ENCODE measurements at places on chromosomes 5 and 9.

DNA sequence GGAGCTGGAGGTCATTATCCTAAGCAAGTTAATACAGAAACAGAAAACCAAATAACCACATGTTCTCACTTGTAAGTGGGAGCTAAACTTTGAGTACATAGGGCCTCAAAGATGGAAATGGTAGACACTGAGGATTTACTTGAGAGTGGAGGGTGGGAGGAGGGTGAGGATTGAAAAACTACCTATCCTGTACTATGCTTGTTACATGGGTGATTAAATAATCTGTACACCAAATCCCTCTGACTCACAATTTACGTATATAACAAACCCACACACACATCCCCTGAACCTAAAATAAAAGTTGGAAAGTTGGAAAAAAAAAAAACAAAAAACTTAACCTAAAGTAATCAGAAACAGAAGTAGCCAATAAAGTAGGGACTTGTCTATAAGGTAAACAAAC is 48.8 kb upstream of the LARP1 start:
- DNase-seq = no peak

GRCh38 chr5:97834561-97834960 is 651.5 kb upstream of the RIOK2 start:
- no peak for DNase-seq

DNA sequence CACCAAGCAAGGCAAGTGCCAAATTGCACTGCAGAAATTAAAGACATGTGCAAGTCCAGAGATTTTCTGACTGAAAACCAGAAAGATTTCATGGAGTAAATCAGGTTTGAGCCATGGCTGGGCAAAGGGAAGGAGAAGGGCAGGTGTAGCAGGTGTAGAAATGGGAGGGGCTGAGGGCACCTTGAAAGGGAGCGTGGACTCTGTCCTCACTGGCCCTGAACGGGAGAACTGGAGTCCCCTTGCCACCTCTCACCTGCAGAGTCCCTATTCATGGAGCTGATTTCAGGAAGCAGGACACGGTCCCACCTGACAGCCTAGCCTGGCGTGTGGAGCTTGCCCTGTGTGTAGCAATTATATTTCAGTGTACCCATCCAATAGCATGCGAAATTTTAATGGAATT is 46.3 kb downstream of the UBE2QL1 start:
- DNase-seq = no peak

- DNase-seq = no peak
These were observed 33.2 kb downstream of the GRIN3A start for GRCh38 chr9:101705135-101705661.

GRCh38 chr5:94385767-94386166 is 232.6 kb downstream of the KIAA0825 start:
- no peak for DNase-seq

GRCh38 chr9:121082075-121082474 is 7.3 kb downstream of the CNTRL start:
- no peak for DNase-seq

DNA sequence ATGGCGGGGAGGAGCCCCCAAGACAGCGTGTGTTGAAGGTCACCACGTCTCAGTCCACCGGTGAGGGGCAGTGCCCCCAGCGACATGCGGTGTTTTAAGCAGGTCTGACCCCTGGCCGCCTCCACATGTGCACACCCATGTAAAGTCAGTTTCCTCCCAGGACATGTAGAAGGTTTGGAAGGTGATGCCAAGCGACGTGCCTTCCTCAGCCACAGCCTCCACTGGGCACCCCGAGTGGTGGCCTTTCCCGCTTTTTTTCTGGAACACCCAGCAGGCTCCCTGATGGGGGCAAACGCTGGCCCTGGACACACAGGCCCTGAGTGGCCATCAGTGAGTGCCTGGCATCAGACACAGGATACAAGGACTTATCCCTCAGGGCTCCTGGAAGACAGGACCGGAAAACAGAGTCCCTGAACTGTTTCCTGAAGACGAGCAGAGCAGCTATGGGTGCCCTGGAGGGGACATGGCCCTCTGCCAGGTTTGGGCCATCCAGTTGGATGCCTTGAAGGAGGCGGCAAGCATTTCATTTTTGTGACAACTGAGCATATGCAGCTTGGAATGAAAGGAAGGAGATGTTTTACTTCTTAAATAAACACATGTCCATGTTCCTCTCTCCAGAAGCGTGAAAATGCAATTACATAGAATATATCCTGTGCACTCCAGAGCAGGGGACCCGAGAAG is 275.8 kb upstream of the IRX2 start:
- DNase-seq = no peak

DNA sequence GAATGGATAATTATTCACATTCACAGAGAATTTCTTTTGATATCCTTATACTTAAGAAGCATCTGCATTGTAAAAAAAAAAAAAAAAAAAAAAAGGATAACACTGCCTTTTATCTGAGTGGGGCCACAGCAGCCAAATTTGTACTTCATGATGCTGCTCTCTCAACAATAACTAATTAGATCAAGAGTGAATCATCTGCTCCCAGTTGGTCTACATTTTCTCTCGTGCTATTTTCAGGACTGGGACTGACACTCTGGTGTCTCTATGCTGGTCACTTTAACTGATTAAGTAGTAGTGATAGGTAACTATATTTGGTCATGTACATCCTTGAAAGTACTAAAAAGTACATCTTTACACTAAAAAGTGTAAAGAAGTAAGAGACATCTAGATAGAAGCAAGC is 90.1 kb downstream of the RFX3 start:
- no peak for DNase-seq

DNA sequence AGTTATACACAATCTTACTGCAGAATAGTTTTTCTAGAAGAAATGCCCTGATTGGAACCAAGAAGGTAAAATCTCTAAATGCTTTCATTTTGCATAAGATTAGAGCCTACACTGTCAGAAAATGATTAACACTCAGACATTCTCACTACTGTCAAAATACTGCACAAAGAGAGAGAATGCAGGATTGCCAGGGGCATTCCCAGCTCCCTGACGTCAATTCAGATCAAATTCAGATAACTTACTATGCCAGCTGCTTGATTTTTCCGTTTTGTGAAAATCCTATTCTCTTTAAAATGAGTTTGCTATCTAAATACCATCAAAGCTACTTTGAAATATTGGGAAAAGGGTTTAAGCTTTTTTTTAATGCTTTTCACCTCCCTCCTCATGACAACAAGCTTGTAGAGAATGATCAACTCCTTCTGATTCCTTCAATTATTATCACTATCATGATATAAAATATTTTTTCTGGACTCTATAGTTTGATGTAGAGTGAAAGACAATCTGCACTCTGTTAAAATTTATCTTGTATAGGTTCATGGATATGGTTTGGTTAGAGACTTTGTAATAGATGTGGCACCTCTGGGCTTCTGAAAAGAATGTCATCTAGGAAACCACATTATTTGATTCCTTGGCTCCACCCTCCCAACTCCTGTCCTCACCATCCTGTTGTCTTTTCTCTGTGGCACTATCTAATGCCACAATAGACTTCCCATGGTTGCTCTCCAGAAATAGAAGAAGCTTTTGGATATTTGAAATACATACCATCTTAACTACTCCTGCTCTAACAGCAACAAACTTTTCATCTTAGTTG is 407.7 kb downstream of the PDE4D start:
- no peak for DNase-seq

- DNase-seq = peak; percentile 65
These were observed 190.2 kb downstream of the ASTN2 start for GRCh38 chr9:117224695-117225094.

GRCh38 chr5:80409367-80409966 is 1.6 kb downstream of the ZFYVE16 start:
- DNase-seq = no peak

- no peak for DNase-seq
These were observed 140.8 kb upstream of the ISL1 start for GRCh38 chr5:51242456-51242855.

DNA sequence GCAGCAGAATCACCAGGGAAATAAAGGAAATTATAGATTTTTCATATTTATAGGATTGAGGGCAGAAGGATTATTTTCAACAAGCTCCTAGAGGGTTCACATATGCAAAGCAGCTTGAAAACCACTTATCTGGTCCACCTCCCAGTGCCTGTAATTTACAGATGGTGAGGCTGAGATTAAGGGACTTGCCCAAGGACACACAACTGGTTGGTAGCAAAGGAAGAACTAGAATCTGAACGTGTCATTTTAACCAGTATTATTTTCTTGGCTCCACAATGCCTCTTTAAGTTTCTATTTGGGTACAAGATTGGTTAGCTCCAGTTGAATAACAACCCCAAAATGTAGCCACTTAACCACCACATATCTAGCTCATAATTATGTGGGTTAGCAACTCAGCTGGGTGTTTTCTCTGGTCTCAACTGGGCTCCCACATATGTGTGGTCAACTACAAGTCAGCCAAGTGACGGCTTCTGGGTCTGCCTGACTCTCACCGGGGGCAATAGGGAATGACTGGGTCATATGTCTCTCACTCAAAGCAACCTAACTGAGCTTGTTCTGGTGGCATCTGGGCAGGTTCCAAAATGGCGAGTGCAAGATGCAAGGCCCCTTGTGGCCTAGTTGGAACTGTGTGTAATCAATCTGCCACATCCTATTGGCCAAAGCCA is 127.7 kb downstream of the ZDHHC21 start:
- DNase-seq = no peak

GRCh38 chr5:15203376-15203775 is 296.6 kb upstream of the FBXL7 start:
- no peak for DNase-seq

DNA sequence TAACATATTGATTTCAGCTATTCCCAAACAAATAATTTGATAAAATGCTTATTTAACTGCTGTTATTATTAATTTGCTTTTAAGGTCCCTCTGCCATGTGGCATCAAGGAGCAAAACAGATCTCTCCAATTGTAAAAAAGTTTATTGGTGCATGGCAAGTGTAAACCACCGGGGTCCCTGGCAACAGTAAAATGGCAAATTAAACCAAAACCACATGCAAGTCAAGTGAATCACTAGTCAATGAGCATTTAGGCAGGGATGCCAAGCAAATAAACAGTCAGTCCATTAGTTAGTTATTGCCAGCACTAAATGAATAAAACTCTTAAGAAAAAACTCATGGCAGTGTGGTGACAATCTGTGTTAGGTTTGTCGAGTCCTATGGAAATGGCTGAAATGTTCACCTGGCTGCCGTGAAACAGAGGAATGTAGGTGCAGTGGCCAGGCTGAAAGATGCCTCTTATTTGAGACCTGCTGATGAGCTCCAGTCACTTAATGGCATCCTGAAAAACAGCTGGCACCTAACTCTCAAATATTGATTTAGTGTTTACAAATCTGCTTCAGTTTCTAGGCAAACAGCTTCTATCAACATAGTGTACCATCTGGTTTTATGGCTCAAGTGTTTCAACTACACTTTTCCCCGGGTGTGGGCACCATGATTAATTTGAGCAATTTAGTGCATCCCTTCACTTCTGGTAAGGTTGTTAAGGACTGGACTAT is 296.5 kb upstream of the ITGA1 start:
- DNase-seq = peak; percentile 69

GRCh38 chr5:150609843-150610584 is 30.4 kb upstream of the SYNPO start:
- DNase-seq = no peak

GRCh38 chr5:69454460-69455249 is 37.9 kb upstream of the OCLN start:
- DNase-seq = no peak

GRCh38 chr5:96855031-96855872 is 21.0 kb upstream of the ERAP2 start:
- no peak for DNase-seq

GRCh38 chr5:38134810-38135209 is 123.5 kb upstream of the EGFLAM start:
- DNase-seq = no peak

GRCh38 chr9:4574657-4575243 is 84.5 kb downstream of the SLC1A1 start:
- DNase-seq = no peak

GRCh38 chr9:13383216-13383615 is 103.7 kb upstream of the MPDZ start:
- no peak for DNase-seq

DNA sequence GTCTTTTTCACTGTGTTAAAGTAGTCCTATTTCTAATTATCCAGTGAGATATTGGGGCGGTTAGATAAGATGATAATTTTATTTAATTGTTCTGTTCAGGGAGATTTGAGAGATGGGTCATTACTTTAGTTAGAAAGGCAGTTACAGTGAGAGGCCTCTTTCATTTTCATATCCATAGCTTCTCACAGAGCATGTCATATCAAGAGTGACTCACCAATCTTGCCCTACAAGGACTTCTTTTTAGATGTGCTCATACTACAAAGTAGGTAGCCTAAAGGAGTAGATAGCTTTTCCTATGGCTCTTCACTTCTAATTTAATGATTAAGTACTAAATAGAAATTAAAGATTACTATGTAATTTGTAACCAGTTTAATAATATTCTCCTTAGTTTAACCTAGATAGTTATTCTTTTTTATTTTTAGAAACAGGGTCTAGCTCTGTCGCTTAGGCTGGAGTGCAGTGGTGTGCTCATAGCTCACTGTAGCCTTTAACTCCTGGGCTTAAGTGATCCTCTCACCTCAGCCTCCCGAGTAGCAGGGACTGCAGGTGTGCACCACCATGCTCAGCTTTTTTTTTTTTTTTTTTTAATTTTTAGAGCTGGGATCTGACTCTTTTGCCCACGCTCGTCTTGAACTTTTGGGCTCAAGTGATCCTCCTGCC is 71.0 kb downstream of the FER start:
- DNase-seq = no peak

- DNase-seq = no peak
These were observed 2.5 kb upstream of the PCDHAC1 start for GRCh38 chr5:140923601-140924000.

DNA sequence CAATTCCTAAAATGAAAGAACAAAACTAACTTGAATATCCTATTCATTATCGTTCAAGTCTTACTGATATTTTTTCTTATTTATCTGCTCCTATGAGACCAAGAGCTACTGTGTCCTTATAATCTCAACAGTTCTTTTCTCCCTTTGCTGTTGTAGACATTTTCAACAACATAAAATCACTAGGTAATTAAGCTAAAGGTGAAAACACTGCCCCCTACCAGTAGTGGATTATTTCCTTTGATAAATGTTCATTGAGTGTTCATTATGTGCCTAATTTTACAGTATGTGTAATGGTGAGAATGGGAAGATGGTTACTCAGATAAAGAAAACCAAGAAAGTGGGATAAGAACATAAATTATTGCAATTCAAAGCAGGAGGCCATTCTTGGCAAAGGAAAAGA is 41.4 kb upstream of the PAPPA start:
- no peak for DNase-seq

GRCh38 chr9:78130004-78130403 is 98.4 kb upstream of the GNAQ start:
- no peak for DNase-seq

Measured in NCI-H1417 treated with DMSO at 0.1 percent for 48 hours (cell line).